ENCODE measurements at places on chromosomes 11 and 22.
A peak's percentile ranks its signal among the peaks of the same experiment; 100 is the strongest.

- DNase-seq = peak; percentile 74
Observed at GRCh38 chr11:20363500-20364340, at the start of gene HTATIP2. TSS of gene HTATIP2 (plus strand) at chr11:20363714. CDS start at chr11:20364238, 524 bp downstream.

DNA sequence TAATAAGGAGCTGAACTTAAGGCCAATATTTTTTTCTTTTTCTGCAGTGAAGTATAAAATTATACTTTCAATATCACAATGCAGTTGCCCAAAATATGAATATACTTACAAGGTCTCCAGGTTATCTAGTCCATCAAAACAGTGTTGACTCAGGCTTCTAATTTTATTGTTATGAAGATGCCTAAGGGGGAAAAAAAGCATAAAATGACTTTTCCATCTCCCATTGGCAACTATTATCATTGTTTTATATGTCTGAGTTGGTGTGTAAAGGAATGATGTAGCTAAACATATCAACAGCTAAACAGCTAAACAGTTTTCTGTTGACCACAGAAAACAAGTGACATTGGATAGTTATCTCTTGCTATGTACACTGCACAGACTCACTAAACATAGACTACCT lies 21.2 kb upstream of the CCDC34 start:
- no peak for DNase-seq

GRCh38 chr22:48734961-48735360 lies 1092.7 kb downstream of the BRD1 start:
- no peak for DNase-seq

- DNase-seq = no peak
Observed at GRCh38 chr11:6253197-6253596, 6.4 kb upstream of the CCKBR start.

DNA sequence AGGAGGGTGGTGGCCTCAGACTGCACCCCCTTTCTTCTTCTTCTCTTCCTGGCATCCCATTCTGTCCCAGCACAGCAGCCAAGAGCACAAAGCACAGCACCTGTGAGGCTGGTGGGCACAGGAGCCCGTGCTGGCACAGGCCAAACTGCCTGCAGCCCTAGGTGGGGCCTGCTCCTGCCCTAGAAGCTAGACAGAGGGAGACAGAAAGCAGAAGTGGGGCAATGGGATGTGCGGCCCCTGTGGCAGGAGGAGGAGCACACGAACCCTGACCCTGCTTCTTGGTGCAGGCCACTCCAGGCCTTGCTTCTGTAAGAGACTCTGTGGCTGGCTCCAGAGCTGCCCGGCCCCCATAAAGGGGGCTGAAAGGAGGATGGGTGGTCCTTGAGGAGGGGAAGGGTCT lies 3.9 kb upstream of the PTS start:
- no peak for DNase-seq

GRCh38 chr11:134669796-134670195 lies 257.8 kb upstream of the B3GAT1 start:
- no peak for DNase-seq

GRCh38 chr11:86673872-86674750 lies 1.7 kb upstream of the ME3 start:
- no peak for DNase-seq
